ENCODE measurements at places on chromosomes 5 and 9.

GRCh38 chr5:10827571-10827970 lies 66.5 kb upstream of the DAP start:
- DNase-seq: no peak

GRCh38 chr5:109900461-109900860 lies 210.7 kb downstream of the MAN2A1 start:
- no peak for DNase-seq

DNA sequence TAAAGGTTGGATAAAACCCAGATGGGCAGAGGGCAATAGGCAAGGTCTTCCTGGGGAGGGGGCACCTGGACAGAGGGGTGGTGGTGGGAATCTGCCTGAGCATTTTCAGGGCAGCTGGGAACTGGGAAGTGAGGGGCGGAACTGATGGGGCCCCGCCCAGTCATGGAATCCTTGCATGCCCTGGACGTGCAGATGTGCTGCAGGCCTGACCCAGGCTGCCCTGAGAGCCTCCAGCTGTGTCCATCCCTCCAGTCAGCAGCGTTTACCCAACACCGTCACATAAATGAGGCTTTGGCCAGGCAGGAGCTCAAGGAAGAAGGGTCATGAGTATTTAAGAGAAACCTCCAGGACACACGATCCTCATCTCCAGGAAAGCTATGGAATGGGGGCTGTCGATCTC lies 70.3 kb downstream of the DAB2IP start:
- peak; percentile 58 for DNase-seq

DNA sequence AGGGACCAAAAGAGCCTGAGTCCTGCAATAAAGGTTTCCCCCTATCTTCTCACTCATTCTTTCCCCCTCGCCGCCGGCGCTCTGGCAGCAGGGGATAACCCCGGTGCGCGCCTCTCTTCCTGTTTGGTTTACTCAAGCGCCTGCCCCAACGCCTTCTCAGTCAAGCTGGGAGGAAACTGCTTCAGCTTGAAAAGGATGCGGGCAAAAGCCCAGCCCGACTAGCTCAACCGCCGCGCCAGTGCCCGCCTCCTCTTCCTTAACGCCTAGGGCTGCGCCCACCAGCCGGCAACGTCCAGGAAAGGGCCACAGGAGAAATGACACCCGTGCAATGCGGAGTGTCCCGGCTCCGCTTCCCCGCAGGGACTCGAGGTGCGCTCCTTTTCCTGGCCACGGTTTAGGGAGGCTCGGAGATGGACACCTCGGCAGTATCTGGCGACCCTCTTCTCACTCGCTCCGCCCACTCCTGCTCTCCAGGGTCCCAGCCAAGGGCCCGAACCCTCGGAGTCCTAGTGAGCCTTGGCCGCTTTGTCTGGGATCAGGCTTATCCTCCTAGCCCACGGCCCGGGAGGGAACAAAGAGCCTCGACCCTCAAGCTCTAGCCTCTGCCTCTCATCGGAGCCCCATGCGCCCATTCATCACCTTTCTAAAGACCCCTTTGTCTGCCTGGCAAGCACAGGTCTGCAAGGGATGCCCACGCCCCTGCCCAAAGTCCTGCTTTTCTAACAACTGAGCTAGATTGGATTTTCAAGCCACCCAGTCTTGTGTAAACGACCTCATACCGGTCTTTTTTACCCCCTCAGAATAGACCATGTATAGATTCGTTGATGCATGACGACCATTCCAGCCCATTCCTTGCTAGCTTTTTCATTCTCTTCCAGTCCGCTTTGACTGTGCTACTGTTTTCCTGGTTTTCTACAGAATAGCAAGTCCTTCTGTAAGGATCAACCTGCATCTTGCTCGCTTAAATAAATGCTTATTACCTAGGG lies 2.0 kb downstream of the ST8SIA4 start:
- peak; percentile 70 for DNase-seq

GRCh38 chr5:176742246-176743105 lies 67.9 kb upstream of the UNC5A start:
- DNase-seq: no peak

- no peak for DNase-seq
Measured at GRCh38 chr5:139167952-139168720, 30.0 kb downstream of the SIL1 start.

DNA sequence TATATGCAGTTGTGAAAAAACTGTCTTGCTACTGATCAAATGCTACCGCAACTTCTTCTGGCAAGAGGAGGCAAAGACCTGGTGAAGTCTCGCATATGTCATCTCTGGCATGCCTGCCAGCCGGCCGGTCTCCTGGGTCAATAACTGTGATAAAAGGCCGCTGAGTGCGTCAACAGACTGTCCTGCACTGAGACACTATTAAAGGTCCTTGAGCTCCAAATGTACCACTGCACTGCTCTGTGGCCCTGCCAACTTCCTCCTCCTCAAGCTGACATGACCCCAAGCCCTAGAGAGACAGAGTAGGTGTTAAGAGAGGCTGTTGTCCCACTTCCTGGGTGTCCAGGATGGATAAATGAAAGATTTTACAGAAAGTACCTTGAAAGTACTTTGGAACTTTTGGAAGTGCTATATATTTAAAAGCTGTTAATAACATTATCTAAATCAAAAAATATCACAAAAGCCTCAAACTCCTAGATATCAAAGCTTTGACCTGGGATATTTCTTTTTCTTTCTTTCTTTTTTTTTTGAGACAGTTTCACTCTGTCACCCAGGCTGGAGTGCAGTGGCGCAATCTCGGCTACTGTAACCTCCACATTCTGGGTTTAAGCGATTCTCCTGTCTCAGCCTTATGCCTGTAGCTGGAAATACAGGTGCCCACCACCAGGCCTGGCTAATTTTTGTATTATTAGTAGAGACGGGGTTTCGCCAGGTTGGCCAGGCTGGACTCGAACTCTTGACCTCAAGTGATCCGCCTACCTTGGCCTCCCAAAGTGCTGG lies 31.5 kb downstream of the RAPGEF1 start:
- DNase-seq: peak; percentile 76

GRCh38 chr9:131120620-131121228 lies 4.7 kb upstream of the NUP214 start:
- no peak for DNase-seq

- DNase-seq: no peak
Measured at GRCh38 chr9:92714787-92715487, 45.0 kb upstream of the IPPK start.

DNA sequence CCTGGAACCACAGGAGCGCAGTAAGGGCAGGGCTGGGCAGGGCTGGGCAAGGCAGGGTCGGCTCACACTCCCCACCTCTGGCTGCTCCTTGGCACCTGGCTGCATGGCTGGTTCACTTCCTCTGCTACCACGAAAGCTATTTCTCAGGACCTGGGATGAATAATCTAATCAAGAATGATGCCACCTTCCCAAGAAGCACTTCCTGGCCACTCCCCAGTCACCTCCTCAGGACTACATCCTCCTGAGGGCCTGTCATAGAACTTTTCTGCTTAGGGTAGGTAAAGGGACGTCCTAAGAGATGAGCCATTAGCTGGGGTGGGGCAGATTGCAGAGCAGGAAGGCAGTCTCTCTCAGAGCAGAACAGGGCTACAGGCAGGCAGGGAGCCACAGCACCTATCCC lies 288.2 kb upstream of the MAP3K1 start:
- DNase-seq: no peak

DNA sequence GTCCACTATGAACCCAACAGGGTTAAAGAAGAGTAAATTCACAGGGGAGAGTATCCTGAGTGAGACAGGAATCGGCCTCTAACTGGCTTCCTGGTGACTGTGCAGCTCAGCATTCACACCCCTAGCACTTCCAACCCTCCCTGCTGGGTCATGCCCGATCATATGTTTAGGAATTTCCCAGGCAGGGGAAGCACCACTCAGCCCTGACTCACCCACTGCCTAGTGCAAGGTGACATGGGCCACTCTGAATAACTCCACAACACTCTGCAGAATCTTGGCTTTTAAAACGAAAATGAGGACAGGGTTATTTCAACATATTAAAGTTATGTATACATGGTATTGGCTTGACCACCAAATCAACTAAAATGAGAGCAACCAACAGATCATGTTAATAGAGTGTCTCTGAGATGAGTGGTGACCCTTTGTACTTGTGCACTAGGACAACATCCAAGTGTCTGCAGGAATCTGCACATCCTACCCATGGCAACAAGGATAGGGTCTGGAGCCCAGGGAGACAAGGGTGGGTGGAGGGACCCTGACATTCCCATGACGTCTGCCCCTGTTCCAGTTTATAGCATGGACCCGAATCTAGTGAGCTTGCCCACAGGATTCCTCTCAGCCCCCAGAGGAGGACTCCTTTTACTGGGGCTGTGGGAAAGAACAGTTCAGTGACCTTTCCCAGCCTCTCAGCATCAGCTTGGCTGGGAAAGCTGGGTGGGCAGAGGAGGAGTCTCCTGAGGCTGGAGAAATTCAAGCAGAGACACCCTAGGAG lies 485.8 kb downstream of the SEMA5A start:
- peak; percentile 25 for DNase-seq

- DNase-seq: no peak
Measured at GRCh38 chr5:181138258-181138657, 7.3 kb upstream of the OR2V1 start.

- DNase-seq: no peak
Measured at GRCh38 chr9:14080959-14081542, 232.9 kb downstream of the NFIB start.

- no peak for DNase-seq
Measured at GRCh38 chr9:81317223-81317622, 372.1 kb downstream of the TLE1 start.

GRCh38 chr5:109558364-109558763 lies 131.4 kb upstream of the MAN2A1 start:
- DNase-seq: no peak

- no peak for DNase-seq
Measured at GRCh38 chr9:21994556-21995005, at the start of gene CDKN2B-AS1. Gene CDKN2B-AS1, plus strand, starts transcription at chr9:21994791.

DNA sequence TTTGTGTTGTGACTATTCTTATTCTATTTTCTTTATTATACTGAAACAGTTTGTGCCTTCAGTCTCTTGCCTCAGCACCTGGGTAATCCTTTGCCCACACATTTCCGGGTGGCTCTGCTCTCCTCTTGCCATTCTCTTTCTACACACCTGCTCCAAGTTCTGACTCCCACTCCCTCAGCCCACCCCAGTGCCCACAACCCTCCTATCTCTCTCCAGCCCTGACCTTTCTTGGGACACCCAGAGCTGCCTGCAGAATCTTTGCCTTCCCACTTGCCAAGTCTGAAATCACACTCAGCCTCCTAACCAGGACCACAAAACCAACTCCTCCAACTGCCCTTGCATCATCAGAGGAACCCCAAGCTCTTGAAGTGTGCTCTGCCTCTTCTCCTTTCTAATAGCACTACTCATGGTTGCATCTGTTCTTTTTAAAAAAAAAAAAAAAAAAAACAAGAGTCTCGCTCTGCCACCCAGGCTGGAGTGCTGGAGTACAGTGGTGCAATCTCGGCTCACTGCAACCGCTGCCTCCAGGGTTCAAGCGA lies 4.1 kb downstream of the SWI5 start:
- no peak for DNase-seq

GRCh38 chr9:35257986-35258659 lies 96.3 kb downstream of the UNC13B start:
- DNase-seq: no peak

GRCh38 chr5:119063579-119064379 lies 7.1 kb upstream of the DMXL1 start:
- DNase-seq: no peak

DNA sequence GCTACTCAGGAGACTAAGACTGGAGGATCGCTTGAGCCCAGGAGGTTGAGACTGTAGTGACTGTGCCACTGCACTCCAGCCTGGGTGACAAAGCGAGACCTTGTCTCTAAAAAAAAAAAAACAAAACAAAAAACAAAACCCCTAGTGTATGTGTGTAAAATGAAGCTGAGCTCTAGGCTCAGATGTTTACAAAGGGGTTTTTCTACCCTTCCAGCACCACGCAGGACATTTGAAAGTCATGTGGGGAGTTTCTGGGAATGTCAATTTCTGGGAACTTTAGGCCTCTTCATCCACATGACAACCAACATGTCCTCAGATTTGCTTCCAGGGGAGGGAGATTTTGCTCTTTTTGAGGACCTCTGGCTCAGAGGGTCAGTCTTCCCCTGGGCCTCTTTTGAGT lies 42.4 kb upstream of the AIF1L start:
- DNase-seq: no peak

GRCh38 chr5:112333331-112333781 lies 85.7 kb downstream of the EPB41L4A start:
- no peak for DNase-seq

DNA sequence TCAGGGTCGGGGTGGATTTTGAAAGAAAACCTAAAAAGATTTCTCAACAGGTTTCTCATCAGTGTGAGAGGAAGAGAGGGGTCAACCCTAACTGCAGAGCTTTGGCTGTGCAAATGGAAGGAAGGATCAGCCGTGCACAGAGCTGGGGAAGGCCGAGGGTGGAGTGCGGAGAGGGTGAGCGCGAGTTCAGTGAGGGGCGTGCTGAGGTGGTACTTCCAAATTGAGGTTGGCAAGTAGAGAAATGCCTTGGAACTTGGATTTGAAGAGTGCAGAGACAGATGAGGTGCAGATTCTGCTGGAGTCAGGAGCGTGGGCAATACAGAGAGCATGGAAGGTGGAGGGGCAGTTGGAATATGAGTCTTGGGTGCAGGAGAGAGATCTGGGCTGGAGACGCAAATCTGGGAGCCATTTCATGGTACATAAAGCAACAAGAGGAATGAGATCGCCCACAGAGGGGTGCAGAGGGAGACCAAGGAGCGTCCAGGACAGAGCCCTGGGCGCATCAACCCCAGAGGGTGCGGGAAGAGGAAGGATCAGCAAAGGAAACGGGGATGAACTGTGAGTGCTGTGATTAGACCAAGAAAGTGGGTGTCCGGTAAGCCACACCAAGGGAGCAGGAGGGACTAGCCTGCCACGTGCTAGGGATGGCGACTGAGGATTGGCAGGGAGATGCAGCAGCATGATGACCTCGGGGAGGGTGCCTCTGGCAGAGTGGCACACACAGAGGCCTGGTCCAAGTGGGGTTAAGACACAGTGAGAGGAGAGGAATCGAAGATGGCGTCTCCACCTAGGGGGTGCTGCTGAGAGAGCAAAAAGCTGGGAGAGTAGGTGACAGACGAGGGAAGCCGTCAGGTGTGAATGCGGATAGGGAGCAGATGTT lies 105.8 kb downstream of the ADAMTS2 start:
- no peak for DNase-seq

- DNase-seq: peak; percentile 28
Measured at GRCh38 chr5:152246401-152246800, 158.7 kb downstream of the NMUR2 start.

GRCh38 chr5:17185773-17186172 lies 31.7 kb upstream of the BASP1 start:
- DNase-seq: no peak

DNA sequence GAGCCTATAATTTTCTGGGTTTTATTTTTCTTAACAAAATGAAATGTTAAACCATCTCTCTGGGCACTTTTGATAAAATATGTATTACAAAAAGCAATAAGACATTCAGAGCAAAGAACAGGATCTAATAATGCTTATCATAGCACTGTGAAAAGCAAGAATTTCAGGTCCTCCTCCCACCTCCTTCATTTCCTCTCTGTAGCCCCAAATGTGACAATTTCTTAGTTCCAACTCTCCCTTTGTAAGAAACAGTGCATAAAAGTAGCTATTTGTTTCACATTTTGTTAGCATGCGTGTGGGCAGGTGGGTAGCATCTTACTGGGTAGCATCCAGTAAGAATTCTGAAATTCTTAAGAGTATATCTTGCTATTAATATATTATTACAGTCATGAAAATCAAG lies 130.9 kb upstream of the RASA1 start:
- no peak for DNase-seq

- DNase-seq: no peak
Measured at GRCh38 chr5:61420016-61420415, 88.0 kb downstream of the ZSWIM6 start.

- no peak for DNase-seq
Measured at GRCh38 chr9:33354651-33355211, 47.6 kb downstream of the AQP7 start.

GRCh38 chr9:126652140-126652582 lies 38.4 kb downstream of the LMX1B start:
- DNase-seq: no peak
